ENCODE measurements at places on chromosomes 1 and 21. TPM values are rescaled to one million over a fixed set of nuclear protein-coding genes. Genes with fewer than 3 reads are reported as not detected.
A peak's percentile ranks its signal among the peaks of the same experiment; 100 is the strongest.

DNA sequence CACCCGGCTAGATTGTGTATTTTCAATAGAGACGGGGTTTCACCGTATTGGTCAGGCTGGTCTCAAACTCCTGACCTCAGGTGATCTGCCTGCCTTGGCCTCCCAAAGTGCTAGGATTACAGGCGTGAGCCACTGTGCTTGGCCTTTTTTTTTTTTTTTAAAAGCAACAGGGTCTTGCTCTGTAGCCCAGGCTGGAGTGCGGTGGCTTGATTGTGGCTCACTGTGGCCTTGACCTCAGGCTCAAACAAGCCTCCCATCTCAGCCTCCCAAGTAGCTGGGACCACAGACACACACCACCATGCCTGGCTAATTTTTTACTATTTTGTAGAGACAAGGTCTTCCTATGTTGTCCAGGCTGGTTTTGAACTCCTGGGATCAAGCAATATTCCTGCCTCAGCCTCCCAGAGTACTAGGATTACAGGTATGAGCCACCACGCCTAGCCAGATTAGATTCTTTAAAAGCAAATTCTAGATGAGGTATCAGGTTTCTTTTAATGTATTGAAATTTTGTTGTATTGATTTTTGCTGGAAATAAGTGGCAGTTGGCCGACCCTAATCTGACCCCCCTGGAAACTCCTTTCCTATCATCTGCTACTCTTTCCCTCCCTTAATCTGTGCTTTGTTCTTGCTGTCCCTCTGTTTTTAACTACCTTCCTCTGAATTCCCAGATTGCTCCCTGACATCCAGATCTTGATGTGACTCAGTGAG is 26.6 kb downstream of the ZFYVE9 start:
- no peak for DNase-seq

DNA sequence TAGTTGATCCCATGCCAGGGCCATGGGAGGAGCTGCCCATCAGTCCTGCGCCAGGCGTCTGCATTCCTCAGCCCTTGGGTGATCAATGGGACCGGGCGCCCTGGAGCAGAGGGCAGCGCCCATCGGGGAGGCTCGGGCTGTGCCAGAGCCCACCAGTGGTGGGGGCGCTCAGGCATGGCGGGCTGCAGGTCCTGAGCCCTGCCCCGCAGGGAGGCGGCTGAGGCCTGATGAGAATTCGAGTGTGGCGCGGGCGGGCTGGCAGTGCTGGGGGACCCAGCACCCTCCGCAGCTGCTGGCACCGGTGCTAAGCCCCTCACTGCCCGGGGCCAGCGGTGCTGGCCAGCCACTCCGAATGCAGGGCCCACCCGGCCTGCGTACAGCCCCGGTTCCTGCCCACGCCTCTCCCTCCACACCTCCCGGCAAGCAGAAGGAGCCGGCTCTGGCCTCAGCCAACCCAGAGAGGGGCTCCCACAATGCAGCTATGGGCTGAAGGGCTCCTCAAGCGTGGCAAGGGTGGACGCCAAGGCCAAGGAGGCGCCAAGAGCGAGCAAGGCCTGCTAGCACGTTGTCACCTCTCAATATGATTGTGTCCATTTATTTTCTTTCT is 238.1 kb upstream of the OLFM3 start:
- DNase-seq, result no peak

DNA sequence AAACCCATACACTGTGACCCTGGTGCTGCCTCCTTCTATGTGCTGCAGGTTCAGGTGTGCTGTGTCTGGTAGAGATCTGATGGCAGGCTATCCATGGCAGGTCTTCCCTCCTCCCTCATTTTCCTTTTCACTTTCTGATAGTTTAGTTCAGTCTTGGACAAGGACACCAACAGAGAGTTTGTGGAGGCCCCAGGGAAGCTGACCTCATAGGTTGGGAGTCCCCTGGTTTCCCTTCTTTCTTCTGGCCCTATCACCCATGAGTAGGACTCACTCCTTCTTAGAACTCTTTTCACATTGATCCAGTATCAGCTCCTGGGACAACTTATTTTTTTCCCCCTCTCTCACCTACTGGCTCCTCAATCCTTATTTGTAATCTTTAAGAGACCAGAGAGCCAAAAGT is 8.3 kb downstream of the GRHL3 start:
- DNase-seq, result no peak

- DNase-seq, result no peak
These were observed 150.4 kb downstream of the CYYR1 start for GRCh38 chr21:26422706-26423105.

DNA sequence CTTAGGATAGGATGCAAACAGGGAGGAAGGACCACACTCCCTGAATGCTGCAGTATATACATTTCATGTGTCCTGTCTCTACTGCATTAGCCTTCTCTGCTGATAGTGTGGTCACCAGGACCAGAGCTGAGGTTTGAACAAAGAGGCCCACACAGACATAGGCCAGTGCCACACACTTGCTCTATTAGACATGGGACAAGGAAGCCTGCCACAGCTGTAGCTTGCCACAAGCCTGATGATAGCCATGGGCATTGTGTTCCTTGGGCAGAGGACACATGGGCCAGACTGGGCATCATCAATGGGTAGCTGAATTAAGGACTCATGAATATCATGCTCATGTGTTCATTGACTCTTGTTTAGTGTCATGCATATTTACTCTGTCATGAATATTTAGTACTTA is 10.4 kb downstream of the CAMSAP2 start:
- no peak for DNase-seq

GRCh38 chr1:54678776-54679643 is 36.7 kb upstream of the TTC4 start:
- no peak for DNase-seq

- no peak for DNase-seq
These were observed 113.2 kb upstream of the CSF3R start for GRCh38 chr1:36595921-36596320.

DNA sequence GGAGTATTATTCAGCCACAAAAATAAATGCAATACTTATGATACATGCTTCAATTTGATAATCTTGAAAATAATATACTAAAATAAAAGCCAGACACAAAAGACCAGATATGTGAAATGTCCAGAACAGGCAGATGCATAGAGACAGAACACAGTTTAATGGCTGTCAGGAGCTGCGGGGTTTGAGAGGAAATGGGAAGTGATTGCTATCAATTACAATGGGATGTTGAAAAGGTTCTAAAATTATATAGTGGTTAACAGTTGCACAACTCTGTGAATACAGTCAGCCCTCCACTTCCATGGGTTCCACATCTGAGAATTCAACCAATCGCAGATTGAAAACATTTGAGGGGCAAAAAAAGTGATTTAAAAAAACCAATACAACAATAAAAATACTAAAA is 54.0 kb downstream of the LTN1 start:
- DNase-seq, result no peak

DNA sequence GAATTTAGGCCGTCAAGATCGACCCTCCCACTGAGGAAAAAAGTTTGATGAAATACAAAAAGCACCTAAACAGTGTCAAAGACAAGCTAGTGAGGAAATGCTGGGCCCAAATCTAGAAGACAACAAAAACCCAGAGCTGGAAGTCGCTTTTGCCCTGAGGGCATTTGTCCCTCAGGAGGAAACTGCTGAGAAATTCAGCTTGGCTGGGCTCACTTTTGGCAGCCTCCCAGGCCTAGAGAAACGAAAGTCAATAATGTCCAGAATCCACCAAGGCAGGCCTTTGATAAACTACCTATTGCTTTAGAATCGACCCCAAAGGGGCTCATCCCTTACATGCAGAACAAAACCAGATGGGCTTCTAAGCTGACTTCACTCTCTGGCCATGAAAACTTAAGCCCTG is 38.9 kb downstream of the SYT2 start:
- no peak for DNase-seq

GRCh38 chr1:63868268-63868781 is 94.5 kb downstream of the ROR1 start:
- DNase-seq, result no peak

GRCh38 chr1:47547753-47548573 is 110.1 kb downstream of the FOXD2 start:
- DNase-seq, result peak; percentile 34

The HAO2 gene
- 0.13 TPM for total RNA-seq

The S100A5 gene
- not detected for total RNA-seq

The DNALI1 gene
- 8.2 TPM for total RNA-seq

The AUNIP gene
- total RNA-seq, result 1.1 TPM

The CYP4Z1 gene
- total RNA-seq, result 0.18 TPM

The PERM1 gene
- total RNA-seq, result 3.1 TPM

The RAB29 gene
- 3.0 TPM for total RNA-seq

The PTPN22 gene
- 0.35 TPM for total RNA-seq

Data from muscle of leg (tissue), 16 donors.